Activated CD4-positive, alpha-beta T cell treated with anti-CD3 and anti-CD28 coated beads for 36 hours (primary cell): ENCODE measurements at places on chromosomes 11 and 22. TPM values are rescaled to one million over a fixed set of nuclear protein-coding genes. Genes with fewer than 3 reads are reported as not detected.

- H3K36me3 ChIP-seq: no peaks in the 10 kb centered on the region
- no peak overlapping the region for H3K4me3 ChIP-seq
- H3K27ac ChIP-seq: no peak overlapping the region
- H3K4me1 ChIP-seq: peaks cover 4% of the 10 kb centered on the region
- peaks cover 13% of the 10 kb centered on the region for H3K27me3 ChIP-seq
- peak; percentile 77 for DNase-seq
These were observed 2.4 kb downstream of the MPST start for GRCh38 chr22:37021710-37022482.

GRCh38 chr22:48396785-48397530 is 1430.7 kb downstream of the BRD1 start:
- no peaks in the 10 kb centered on the region for H3K36me3 ChIP-seq
- DNase-seq: no peak
- no peak overlapping the region for H3K27ac ChIP-seq
- H3K4me3 ChIP-seq: no peak overlapping the region

DNA sequence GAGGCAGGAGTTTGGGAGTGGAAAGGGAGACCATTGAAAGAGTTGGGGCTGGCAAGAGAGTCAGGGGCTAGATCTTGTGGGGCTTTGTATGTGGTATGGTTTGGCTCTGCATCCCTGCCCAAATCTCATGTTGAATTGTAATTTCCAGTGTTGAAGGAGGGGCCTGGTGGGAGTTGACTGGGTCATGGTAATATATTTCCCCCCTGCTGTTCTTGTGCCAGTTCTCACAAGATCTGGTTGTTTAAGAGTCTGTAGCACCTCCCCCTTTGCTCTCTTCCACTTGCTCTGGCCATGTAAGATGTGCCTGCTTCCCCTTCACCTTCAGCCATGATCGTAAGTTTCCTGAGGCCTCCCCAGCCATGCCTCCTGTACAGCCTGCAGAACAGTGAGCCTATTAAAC is 10.1 kb upstream of the RAB3IL1 start:
- no peak overlapping the region for H3K27ac ChIP-seq
- no peak for DNase-seq
- no peaks in the 10 kb centered on the region for H3K36me3 ChIP-seq

- H3K27ac ChIP-seq: no peak overlapping the region
- no peak for DNase-seq
- H3K4me3 ChIP-seq: no peak overlapping the region
These were observed 121.4 kb upstream of the ANO1 start for GRCh38 chr11:69956669-69957190.

- no peak for DNase-seq
- H3K36me3 ChIP-seq: no peaks in the 10 kb centered on the region
- peak overlapping the region; percentile 40 for H3K4me3 ChIP-seq
- no peak overlapping the region for H3K27ac ChIP-seq
- no peaks in the 10 kb centered on the region for H3K27me3 ChIP-seq
- H3K4me1 ChIP-seq: peaks cover 40% of the 10 kb centered on the region
These were observed 87.1 kb downstream of the FAM76B start for GRCh38 chr11:95702526-95702925.

GRCh38 chr11:2811206-2812091 is 74.1 kb downstream of the CDKN1C start:
- peaks cover 39% of the 10 kb centered on the region for H3K4me1 ChIP-seq
- peaks cover 15% of the 10 kb centered on the region for H3K36me3 ChIP-seq
- no peak overlapping the region for H3K27ac ChIP-seq
- H3K27me3 ChIP-seq: no peaks in the 10 kb centered on the region
- DNase-seq: no peak

GRCh38 chr22:38089474-38089851 is 5.5 kb upstream of the SLC16A8 start:
- H3K36me3 ChIP-seq: peaks cover 5% of the 10 kb centered on the region
- no peak for DNase-seq
- H3K4me1 ChIP-seq: no peaks in the 10 kb centered on the region
- no peak overlapping the region for H3K4me3 ChIP-seq

DNA sequence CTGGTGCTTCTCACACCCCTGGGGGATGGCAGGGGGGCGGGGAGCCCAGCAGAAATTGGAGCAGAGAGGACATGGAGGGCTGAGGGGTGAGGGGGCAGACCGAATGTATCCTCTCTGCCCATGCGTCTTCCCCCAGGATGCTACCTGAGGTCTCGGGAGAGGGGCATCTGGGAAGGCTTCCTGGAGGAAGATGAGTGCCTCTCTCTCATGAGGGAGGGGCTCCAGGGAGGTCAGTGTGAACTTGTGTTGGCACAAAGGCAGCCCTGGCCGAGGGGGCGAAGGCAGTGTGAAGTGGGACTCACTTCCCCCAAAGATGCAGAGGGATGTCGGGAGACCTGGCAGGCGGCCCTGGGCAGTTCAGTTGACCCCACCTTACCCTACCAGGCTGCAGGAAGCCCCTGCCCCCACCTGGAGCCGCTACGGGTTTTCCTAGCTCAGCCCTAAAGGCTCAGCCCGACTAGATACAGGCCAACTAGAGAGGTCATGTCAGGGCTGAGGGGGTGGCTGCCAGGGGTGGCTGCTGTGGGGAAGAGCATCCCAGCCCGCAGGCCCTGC is 10.4 kb downstream of the ASCL2 start:
- DNase-seq: no peak
- no peaks in the 10 kb centered on the region for H3K27me3 ChIP-seq
- H3K27ac ChIP-seq: no peak overlapping the region
- H3K4me1 ChIP-seq: no peaks in the 10 kb centered on the region
- no peak overlapping the region for H3K4me3 ChIP-seq

DNA sequence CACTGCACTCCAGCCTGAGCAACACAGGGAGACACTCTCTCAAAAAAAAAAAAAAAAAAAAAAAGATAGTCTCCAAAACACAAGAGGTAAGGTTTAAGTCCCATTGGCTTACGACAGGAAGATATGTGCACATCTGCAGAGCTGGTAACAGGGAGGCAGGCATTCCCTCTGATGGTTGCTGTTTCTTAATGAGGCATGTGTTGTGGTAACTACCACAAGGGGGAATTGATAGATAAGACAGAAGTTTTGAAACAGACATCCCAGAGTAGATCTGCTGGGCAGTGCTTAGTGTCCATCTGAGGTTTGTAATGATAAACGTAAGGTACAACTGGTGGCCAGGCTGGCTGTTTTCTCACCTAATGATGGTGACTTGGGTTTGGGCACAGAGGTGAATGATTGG is 4.7 kb downstream of the EIF1AD start:
- peaks cover 43% of the 10 kb centered on the region for H3K36me3 ChIP-seq
- no peak overlapping the region for H3K4me3 ChIP-seq
- H3K27ac ChIP-seq: peak overlapping the region; percentile 35
- peaks cover 21% of the 10 kb centered on the region for H3K4me1 ChIP-seq
- no peaks in the 10 kb centered on the region for H3K27me3 ChIP-seq

DNA sequence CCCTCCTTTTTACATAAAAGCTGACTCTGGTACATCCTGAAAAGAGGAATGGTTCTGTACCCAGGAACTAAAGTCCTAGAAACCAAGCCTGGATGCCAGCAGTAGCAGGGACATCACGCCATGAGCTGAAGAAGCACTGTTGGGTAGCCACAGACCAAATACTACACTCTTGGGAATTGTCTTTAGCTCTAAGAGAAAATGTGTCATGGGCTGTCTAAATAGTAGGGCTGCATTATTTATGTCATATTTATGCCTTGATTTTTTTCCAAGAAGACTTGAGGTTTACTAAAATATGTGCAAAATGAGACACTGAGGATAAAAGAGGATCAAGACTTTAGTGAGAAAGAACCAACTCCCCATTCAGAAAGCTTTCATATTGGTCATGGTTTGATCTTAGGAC is 213.6 kb downstream of the RAB38 start:
- H3K27ac ChIP-seq: no peak overlapping the region
- no peaks in the 10 kb centered on the region for H3K4me1 ChIP-seq
- DNase-seq: no peak
- no peak overlapping the region for H3K4me3 ChIP-seq

GRCh38 chr11:116527180-116527991 is 245.4 kb downstream of the BUD13 start:
- no peaks in the 10 kb centered on the region for H3K4me1 ChIP-seq
- H3K36me3 ChIP-seq: no peaks in the 10 kb centered on the region
- no peak overlapping the region for H3K27ac ChIP-seq
- no peak for DNase-seq
- peaks cover 17% of the 10 kb centered on the region for H3K27me3 ChIP-seq

DNA sequence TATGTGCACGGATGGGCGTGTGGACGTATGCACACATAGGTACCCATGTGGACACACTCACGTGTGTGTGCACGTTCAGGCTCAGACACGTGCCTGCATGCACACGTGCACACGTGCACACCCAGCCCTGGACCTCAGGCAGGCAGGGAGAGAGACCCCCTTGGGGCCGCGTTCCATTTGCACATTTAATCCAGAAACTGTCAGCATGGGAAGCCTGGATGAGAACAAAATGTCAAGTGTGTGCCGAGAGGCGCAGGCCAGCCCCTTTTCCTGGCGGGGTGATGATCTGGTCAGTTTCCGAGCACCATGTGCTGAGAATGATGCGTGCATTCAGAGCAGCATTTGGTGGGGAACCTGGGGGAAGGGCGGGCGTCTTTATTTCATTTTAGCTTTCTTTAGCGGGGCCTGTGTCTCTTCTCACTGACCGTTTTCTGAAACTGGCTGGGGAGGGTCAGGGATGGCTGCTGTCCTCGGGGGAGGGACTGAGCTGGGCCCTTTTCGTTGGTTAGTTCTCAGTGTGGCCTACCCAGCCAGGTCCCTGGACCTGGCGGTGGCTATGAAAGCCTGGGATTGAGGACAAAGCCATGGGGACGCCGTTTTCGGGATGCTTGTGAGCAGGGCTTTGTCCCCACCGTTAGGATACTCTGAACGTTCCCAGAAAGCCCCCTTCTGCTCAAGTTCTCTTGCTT is 96.3 kb downstream of the KCNQ1 start:
- H3K4me1 ChIP-seq: peaks cover 5% of the 10 kb centered on the region
- H3K27ac ChIP-seq: no peak overlapping the region
- H3K36me3 ChIP-seq: no peaks in the 10 kb centered on the region
- no peak overlapping the region for H3K4me3 ChIP-seq
- DNase-seq: no peak

DNA sequence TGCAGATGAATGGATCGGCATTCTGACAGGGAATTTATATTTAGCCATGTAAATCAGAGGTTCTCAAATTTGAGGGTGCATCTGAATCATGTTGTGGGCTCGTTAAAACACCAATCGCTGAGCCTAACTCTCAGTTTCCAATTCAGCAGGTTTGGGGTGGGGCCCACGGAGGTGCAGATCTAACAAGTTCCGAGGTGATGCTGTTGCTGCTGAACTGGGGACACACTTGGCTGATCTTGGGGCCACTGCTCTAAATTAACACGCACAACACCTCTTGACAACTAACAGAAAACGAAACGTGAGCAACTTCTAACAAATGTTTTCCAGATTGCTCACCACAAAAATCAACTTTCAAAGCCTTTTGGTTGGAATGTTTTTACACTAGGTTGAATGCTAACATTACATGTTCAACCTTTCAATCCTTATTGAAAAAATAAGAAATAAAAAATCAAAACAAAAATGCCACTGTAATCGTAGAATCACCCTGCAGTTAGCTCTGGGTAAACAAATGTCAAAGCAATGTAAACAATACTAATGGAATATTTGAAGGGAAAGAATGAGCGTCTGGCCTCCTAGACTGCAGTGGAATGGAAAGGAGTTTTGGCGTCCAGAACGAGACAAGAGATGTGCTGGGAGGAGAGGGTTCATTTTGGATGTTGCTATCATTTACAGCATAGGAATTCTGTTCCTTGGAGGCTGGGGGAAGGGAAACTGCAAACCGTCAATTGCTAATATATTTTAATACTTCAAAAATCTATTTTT is 68.3 kb upstream of the SLC6A5 start:
- no peak for DNase-seq
- no peaks in the 10 kb centered on the region for H3K4me1 ChIP-seq
- no peaks in the 10 kb centered on the region for H3K36me3 ChIP-seq
- peaks cover 14% of the 10 kb centered on the region for H3K27me3 ChIP-seq
- no peak overlapping the region for H3K4me3 ChIP-seq

DNA sequence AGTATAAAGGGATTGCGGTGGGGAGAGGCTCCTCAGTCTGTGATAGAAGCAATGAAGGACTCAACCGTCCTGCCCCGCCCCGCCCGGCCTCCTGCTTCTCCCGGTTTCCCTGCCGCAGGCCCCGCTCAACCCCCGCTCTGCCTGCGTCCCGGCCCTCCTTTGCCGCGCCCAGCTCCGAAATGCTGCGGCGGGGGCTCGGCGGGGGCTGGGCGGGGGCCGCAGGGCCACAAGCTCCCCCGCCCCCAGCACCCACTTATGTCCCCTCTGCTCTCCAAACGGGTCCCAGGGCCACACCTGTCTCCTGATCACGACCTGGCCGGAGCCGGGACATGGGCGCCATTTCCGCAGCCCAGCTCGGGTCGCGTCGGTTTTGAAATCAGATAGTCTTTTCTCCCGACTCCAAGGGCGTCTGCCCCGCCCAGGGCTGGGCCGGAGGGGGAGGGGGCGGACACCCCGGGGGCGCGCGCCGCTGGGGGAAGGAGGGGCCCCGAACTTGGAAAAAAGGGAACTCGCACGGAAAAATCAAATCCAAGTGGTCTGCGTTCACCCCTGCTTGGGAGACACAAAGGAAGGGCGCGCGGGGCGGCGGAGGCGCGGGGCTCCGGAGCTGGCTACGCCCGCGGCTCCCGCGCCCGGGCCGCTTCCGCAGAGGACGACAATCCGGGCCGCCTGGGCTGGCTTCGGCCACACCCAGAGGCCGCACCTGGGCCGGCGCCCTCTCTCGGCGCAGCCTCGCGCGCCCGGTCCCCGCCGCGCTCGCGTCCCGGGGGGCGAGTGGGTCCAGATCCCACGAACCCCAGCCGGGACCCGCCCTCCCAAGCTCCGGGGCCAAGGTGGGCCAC is 70.6 kb upstream of the EP300 start:
- no peaks in the 10 kb centered on the region for H3K36me3 ChIP-seq
- H3K4me3 ChIP-seq: peak overlapping the region; percentile 91
- peaks cover 14% of the 10 kb centered on the region for H3K4me1 ChIP-seq
- peak; percentile 73 for DNase-seq
- H3K27ac ChIP-seq: peak overlapping the region; percentile 97

- H3K4me3 ChIP-seq: peak overlapping the region; percentile 90
- peaks cover 41% of the 10 kb centered on the region for H3K36me3 ChIP-seq
- DNase-seq: peak; percentile 93
- peaks cover 44% of the 10 kb centered on the region for H3K4me1 ChIP-seq
These were observed 553 bp downstream of the PATZ1 start for GRCh38 chr22:31345331-31346254.

Gene SLC5A4
- total RNA-seq: not detected

Gene ZC3H7B
- total RNA-seq: 43.4 TPM

Gene SPTBN2
- total RNA-seq: 1.3 TPM

Gene CRYBB3
- not detected for total RNA-seq

Gene OR8D4
- not detected for total RNA-seq

Gene ZNF70
- total RNA-seq: 1.6 TPM

Gene SCGB1A1
- total RNA-seq: not detected

Gene MS4A7
- total RNA-seq: not detected

Gene BTG4
- not detected for total RNA-seq

Gene SLC22A6
- total RNA-seq: not detected
